Cardiac muscle cell (in vitro differentiated cells and primary cell): ENCODE measurements at places on chromosomes 6 and 20. TPM values are rescaled to one million over a fixed set of nuclear protein-coding genes. Genes with fewer than 3 reads are reported as not detected.

DNA sequence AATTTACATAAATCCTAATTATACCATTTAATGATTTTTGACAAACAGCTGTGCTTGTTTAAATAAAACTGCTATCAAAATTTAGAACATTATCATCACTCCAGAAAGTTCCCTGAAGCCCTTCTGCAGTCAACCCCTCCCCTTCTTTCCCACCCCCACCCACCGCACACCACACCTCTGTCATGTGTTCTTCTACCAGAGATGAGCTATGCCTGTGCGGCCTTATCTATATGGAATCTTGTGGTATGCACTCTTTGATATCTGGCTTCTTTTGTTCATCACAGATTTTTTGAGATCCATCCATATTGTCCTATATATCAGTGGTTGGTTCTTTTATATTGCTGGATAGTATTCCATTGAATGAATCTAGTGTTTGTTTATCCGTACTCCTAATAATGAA is 7.2 kb downstream of the MYLIP start:
- no peaks in the 10 kb centered on the region for H3K36me3 ChIP-seq
- DNase-seq = no peak
- no peak overlapping the region for H3K27ac ChIP-seq
- no peaks in the 10 kb centered on the region for H3K27me3 ChIP-seq

Gene GRM1
- 0.42 and 0.54 TPM in 2 replicates for total RNA-seq

GRCh38 chr6:137892271-137892708 is 25.2 kb downstream of the TNFAIP3 start:
- H3K4me3 ChIP-seq = no peak overlapping the region
- no peaks in the 10 kb centered on the region for H3K4me1 ChIP-seq
- no peaks in the 10 kb centered on the region for H3K27me3 ChIP-seq
- no peak overlapping the region for H3K27ac ChIP-seq

DNA sequence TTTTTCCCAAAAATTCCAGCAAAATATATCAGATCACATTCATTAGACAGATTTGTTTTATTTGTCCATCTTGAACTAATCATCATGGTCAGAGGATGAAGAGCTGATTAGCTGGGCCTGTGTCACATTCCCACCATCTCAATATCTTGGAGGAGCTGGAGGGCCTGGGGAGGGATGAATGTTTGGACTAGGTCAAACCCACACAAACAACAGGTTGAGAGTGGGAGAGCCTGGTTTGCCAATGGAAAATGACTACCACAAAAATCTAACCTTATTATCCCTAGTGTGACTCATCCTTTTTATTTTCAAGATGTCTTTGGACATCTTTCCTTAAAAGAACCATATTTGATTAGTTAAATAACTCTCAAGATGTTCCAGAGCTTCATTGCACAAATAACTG is 242.4 kb downstream of the OGFRL1 start:
- H3K27ac ChIP-seq = no peak overlapping the region
- H3K4me3 ChIP-seq = no peak overlapping the region
- no peaks in the 10 kb centered on the region for H3K36me3 ChIP-seq
- H3K27me3 ChIP-seq = no peaks in the 10 kb centered on the region
- DNase-seq = no peak

DNA sequence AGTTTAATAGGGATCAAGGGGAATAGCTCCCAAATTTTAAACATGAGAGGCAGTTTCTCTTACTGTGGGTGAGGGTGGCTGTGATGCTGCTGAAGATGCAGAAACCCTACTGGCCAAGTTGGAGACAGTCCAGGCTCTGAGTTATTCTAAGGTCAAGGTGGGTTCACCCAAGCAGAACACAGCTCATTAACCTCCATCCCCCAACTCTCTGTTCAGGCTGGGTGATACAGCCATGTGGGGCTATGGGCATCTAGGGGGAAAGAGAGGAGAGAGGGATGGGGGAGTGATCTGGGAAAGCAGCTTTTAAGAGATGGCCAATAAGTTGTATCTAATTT is 18.9 kb upstream of the TRAM2 start:
- no peak overlapping the region for H3K4me3 ChIP-seq
- no peaks in the 10 kb centered on the region for H3K27me3 ChIP-seq
- no peaks in the 10 kb centered on the region for H3K36me3 ChIP-seq

Gene SYNJ2
- total RNA-seq = 1.3 and 2.9 TPM in 2 replicates

GRCh38 chr6:53635322-53635721 is 30.2 kb downstream of the KLHL31 start:
- H3K4me3 ChIP-seq = no peak overlapping the region
- peak; percentile 3 for DNase-seq
- no peaks in the 10 kb centered on the region for H3K27me3 ChIP-seq
- no peak overlapping the region for H3K27ac ChIP-seq

- DNase-seq = no peak
- peaks cover 5% of the 10 kb centered on the region for H3K36me3 ChIP-seq
- H3K4me3 ChIP-seq = no peak overlapping the region
- H3K4me1 ChIP-seq = peaks cover 55% of the 10 kb centered on the region
- H3K27ac ChIP-seq = peak overlapping the region; percentile 71
- no peaks in the 10 kb centered on the region for H3K27me3 ChIP-seq
Observed at GRCh38 chr6:75481394-75481793, 12.2 kb downstream of the FILIP1 start.

- no peak for DNase-seq
- peak overlapping the region; percentile 48 for H3K27ac ChIP-seq
- no peak overlapping the region for H3K4me3 ChIP-seq
- no peaks in the 10 kb centered on the region for H3K36me3 ChIP-seq
- no peaks in the 10 kb centered on the region for H3K27me3 ChIP-seq
Observed at GRCh38 chr6:3351105-3351676, 92.4 kb downstream of the PSMG4 start.

DNA sequence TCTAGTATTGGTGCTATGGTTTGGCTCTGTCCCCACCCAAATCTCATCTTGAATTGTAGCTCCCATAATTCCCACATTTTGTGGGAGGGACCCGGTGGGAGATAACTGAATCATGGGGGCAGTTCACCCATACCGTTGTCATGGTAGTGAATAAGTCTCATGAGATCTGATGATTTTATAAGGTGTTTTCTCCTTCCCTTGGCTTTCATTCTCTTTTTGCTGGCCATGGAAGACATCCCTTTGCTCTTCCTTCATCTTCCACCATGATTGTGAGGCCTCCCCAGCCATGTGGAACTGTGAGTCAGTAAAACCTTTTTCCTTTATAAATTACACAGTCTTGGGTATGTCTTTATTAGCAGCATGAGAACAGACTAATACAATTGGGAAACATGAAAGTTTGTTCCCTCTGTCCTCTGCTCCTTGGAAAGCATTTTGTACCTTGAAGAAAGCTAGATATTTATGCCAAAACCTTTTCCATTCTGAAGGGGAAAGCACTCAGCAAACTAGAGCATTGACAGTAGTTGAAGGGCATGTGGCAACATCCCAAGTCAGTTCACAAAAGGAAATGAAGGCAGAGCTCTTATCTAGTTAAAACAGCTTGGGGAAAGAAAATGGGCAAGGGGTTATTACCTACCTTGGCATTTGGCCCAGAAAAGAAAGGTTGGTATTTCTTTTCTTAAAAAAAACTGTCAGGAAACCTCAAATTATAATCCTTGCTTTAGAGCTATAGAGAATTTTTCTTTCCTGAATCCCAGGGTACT is 10.7 kb upstream of the TNFAIP3 start:
- no peak overlapping the region for H3K4me3 ChIP-seq
- no peaks in the 10 kb centered on the region for H3K36me3 ChIP-seq
- H3K27ac ChIP-seq = no peak overlapping the region
- H3K4me1 ChIP-seq = peaks cover 12% of the 10 kb centered on the region

DNA sequence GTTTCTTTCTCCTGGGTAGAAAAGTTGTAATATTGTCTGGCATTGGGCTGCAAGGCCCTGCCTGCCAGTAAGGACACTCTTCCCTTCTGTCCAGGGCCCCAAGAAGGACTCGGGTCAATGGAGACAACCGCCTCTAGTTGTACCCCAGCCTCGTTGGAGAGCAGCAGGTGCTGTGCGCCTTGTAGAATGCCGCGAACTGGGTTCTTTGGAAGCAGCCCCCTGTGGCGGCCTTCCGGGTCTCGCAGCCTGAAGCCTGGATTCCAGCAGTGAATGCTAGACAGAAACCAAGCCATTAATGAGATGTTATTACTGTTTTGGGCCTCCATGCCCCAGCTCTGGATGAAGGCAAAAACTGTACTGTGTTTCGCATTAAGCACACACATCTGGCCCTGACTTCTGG is 37.0 kb downstream of the PLCG1 start:
- DNase-seq = no peak
- H3K4me3 ChIP-seq = no peak overlapping the region
- no peak overlapping the region for H3K27ac ChIP-seq
- no peaks in the 10 kb centered on the region for H3K27me3 ChIP-seq
- H3K36me3 ChIP-seq = peaks cover 46% of the 10 kb centered on the region

GRCh38 chr6:113377362-113377942 is 479.7 kb upstream of the MARCKS start:
- no peak for DNase-seq
- no peak overlapping the region for H3K4me3 ChIP-seq
- no peaks in the 10 kb centered on the region for H3K4me1 ChIP-seq
- no peaks in the 10 kb centered on the region for H3K36me3 ChIP-seq

- H3K27ac ChIP-seq = no peak overlapping the region
- no peak for DNase-seq
- no peaks in the 10 kb centered on the region for H3K27me3 ChIP-seq
- H3K4me3 ChIP-seq = no peak overlapping the region
- no peaks in the 10 kb centered on the region for H3K36me3 ChIP-seq
- H3K4me1 ChIP-seq = no peaks in the 10 kb centered on the region
Observed at GRCh38 chr6:135514706-135515105, 17.2 kb upstream of the AHI1 start.

GRCh38 chr6:9789201-9789600 is 625.7 kb downstream of the TFAP2A start:
- no peaks in the 10 kb centered on the region for H3K27me3 ChIP-seq
- H3K4me1 ChIP-seq = no peaks in the 10 kb centered on the region
- no peak for DNase-seq
- H3K4me3 ChIP-seq = no peak overlapping the region
- no peak overlapping the region for H3K27ac ChIP-seq

- H3K4me3 ChIP-seq = no peak overlapping the region
- H3K27me3 ChIP-seq = no peaks in the 10 kb centered on the region
- no peak overlapping the region for H3K27ac ChIP-seq
- peaks cover 29% of the 10 kb centered on the region for H3K4me1 ChIP-seq
- DNase-seq = peak; percentile 27
- no peaks in the 10 kb centered on the region for H3K36me3 ChIP-seq
Observed at GRCh38 chr20:32634041-32634805, 39.5 kb downstream of the C20orf203 start.

Gene SLC32A1
- not detected in 2 replicates for total RNA-seq

DNA sequence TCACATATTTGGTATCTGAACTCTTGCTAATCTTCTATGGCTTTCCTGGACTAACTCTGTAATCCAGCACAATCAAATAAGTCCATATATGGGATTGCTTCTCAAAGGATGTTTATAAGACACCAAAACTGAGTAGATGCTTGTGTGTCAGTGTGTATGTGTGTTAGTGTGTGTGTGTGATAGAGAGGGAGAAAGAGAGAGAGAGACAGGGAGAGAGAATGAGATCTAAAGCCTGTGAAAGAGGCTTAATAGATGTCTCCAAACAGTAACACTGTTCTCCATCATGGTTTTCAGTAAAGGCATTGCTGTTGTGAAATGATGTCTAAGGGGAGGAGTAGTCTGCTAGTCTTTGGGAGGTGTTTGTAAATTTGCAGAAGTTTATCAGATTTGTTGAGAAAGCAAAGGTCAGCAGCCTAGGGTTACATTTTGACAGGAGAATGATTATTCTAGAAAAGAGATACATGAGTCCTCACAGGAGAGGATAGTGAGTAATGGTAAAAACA is 73.9 kb upstream of the MLIP start:
- no peaks in the 10 kb centered on the region for H3K4me1 ChIP-seq
- no peaks in the 10 kb centered on the region for H3K36me3 ChIP-seq
- H3K27me3 ChIP-seq = no peaks in the 10 kb centered on the region
- DNase-seq = no peak
- no peak overlapping the region for H3K4me3 ChIP-seq

DNA sequence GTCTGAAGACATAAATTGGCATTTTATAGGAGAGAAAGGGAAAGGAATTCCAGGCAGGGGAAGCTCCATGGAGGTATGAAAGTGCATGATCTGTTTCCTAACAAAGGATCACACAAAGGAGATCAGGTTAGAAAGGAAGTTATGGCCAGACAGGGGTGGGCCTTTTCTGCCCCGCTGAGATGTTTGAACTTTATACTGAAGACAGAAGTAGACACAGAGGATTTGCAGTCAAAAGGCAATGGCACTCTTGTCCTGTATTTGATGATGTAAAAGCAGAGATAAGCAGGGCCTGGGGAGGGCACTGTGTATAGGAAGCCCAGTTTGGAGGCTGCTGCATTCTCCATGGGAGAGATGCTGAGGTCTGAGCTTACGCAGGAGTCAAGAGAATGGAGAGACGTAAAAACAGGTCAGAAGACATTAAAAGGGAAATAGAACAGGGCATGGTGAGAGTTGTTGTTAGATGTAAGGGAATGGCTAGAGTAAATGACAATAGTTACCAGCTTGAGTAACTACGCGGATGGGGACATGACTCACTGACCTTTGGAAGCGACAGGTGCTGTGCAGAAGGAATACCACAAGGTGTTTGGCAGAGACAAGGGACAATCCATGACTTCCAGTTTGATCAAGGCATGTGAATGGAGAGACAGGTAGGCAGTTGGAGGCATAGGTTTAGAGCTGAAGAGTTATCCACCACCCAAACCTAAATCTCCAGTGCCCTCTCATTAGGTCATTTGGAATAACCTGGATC is 190.6 kb upstream of the SASH1 start:
- no peaks in the 10 kb centered on the region for H3K4me1 ChIP-seq
- no peaks in the 10 kb centered on the region for H3K27me3 ChIP-seq
- no peak overlapping the region for H3K27ac ChIP-seq
- no peak overlapping the region for H3K4me3 ChIP-seq
- no peak for DNase-seq

DNA sequence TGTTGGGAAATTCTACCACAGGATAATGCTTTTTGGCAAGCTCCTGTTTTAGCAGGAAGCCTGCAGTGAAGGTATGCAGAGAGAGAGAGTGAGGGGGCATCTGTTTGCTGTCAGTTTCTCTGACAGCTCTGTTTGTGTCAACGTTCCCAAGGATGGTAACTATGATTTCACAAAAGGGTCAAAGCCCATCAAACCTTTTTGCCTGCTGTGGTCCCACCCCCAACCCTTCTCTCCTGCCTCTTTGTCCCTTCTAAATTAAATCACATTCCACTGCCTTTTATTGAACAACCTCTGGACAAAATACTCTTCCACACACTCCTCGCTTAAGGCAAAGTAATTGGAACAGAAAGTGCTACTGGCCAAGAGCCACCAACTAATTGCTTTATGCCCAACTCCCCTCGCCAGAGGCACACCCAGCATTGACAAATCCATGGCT is 128.3 kb downstream of the TSHZ2 start:
- no peaks in the 10 kb centered on the region for H3K36me3 ChIP-seq
- H3K4me3 ChIP-seq = no peak overlapping the region
- peak overlapping the region; percentile 92 for H3K27ac ChIP-seq
- DNase-seq = peak; percentile 63
- H3K27me3 ChIP-seq = no peaks in the 10 kb centered on the region
- H3K4me1 ChIP-seq = peaks cover 15% of the 10 kb centered on the region
